Fibroblast of the aortic adventitia (primary cell): ENCODE measurements at places on chromosomes 11 and 22. TPM values are rescaled to one million over a fixed set of nuclear protein-coding genes. Genes with fewer than 3 reads are reported as not detected.
A peak's percentile ranks its signal among the peaks of the same experiment; 100 is the strongest.

Gene PLA2G3
- 0.08 and 0.09 TPM in 2 replicates for total RNA-seq

DNA sequence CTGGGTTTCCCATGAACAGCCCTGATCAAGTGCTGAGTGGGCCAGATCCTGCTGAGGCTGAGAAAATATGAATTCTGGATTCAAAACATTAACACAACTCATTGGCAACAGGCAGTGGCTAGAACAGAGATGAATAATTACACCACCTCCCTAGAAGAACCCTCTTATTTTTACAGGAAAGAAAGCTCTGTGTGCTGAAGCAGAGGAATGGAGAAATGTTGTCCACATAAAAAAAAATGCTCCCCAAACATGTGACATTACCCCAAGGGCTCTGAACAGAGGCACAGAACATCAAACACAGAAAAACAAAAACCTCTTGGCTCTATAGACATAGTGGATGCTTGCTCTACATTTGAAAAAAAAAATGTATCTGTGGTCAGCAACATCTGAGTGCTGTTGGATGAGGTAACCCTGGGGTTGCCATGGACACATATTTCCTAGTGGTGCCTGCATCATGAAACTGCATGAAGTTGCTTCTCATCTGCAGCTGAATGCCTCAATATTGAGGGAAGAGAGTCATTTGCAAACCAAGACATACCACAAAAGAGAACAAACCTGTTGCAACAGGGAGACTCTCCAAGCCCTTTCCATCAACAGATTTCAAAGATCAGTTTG is 98.8 kb downstream of the SNX19 start:
- DNase-seq = peak; percentile 74

GRCh38 chr11:24819863-24820434 is 323.1 kb downstream of the LUZP2 start:
- no peak for DNase-seq

Gene GCAT
- 13.1 and 16.2 TPM in 2 replicates for total RNA-seq

DNA sequence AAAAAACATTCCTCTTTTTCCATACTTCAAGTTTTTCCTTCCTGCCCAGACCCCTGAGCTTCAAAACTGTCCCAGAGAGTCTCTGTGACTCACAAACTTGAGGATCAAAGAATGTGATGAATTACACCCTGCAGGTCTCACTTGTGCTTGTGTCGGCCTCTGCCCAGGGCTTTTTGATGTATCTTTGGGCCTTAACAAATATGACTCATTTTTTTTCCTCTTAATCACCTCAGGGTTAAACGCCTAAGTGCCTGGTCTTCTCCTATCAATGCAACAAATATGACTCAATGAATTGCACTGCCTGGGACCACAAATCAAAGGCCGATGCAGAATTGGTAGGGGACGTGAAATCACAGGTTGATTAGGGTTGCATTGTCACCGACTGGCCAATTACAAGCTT is 267.7 kb downstream of the LARGE1 start:
- DNase-seq = no peak

Gene FOLR2
- not detected in 2 replicates for total RNA-seq

Gene RFPL1
- total RNA-seq = not detected in 2 replicates

- DNase-seq = no peak
Measured at GRCh38 chr22:45802054-45802453, 130.4 kb downstream of the ATXN10 start.

- DNase-seq = peak; percentile 49
Measured at GRCh38 chr11:6251990-6252473, 7.6 kb upstream of the CCKBR start.

Gene PAFAH1B2
- 161 and 328 TPM in 2 replicates for total RNA-seq

Gene SHISA8
- total RNA-seq = not detected in 2 replicates

GRCh38 chr22:47130883-47131631 is 368.6 kb downstream of the TBC1D22A start:
- DNase-seq = no peak

GRCh38 chr11:11533751-11534150 is 88.1 kb downstream of the GALNT18 start:
- no peak for DNase-seq

- DNase-seq = no peak
Measured at GRCh38 chr11:70071996-70072395, 6.1 kb upstream of the ANO1 start.

GRCh38 chr22:21052715-21053459 is 7.1 kb downstream of the LRRC74B start:
- DNase-seq = no peak

Gene FAT3
- 1.7 and 2.2 TPM in 2 replicates for total RNA-seq

DNA sequence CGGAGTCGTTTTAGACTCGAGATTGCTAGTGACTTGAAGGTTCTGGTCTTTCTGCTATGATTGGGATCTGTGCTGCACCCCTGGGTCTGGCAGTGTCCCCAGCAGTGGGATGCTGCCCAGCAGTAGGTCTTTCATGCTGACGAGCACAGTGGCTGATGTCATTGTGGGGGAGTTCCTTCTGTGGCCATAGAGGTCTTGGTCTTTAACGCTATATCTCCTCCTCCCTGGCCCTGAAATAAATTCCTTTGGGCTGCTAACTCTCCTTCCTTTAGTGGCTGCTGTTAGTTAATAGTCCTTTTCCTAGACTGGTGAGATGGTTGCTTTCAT is 136.3 kb downstream of the TEAD1 start:
- peak; percentile 64 for DNase-seq

- peak; percentile 50 for DNase-seq
Measured at GRCh38 chr11:2837096-2837601, 48.4 kb downstream of the CDKN1C start.

Gene TRIM6
- total RNA-seq = 4.7 and 5.3 TPM in 2 replicates

- DNase-seq = peak; percentile 58
Measured at GRCh38 chr11:2531277-2531986, 86.6 kb downstream of the KCNQ1 start.

GRCh38 chr11:75555079-75555811 is 6.8 kb upstream of the SERPINH1 start:
- DNase-seq = no peak

DNA sequence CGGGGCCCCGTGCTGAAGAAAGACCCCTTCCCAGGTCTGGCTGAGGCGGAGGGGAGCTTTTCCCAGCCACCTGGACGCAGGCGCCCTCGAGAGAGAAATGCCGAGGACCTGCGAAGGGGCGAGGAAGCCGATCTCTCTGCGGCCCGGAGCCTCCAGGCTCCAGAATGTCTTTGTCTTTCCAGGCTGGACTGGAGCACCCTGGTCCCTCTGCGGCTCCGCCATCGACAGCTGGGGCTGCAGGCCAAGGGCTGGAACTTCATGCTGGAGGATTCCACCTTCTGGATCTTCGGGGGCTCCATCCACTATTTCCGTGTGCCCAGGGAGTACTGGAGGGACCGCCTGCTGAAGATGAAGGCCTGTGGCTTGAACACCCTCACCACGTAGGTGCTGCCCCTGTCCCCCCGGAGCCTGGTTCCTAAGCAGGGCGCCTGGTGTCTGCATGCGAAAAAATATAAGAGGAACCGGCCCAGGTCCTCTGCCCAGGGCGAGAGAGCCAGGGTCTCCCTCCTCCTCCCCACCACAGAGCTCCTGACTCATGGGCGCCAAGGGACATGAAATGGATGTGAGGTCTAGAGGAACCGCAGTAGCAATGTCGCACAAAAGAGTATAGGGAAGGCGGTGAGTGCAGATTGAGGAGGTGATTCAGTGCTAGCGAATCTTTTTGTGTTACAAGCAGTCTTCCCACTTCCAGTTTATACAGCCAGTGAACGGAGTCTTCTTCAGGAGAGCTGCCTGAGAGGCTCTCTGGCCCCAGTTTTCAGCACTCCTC is 11.0 kb downstream of the GLB1L2 start:
- no peak for DNase-seq

DNA sequence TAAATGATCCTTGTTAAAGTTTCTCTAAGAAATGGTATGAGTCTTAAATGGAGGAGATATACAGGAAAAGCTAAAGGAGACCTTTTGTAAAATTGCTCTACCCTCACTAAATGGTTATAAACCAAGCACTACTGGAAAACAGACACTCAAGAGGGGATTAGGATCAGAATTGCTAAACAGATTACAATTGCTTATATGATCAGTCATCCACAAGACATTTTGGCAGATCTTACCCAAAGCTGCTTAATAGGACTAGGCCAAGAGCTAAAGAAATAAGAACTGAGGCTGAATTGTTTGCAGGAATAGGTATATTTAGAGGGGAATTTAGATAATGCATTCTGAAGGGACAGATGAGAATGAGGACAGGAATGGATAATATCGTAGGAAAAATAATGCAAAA is 9.5 kb downstream of the HARBI1 start:
- no peak for DNase-seq

Gene CCDC116
- 0.18 and 0.25 TPM in 2 replicates for total RNA-seq

Gene TIMP3
- 153 and 329 TPM in 2 replicates for total RNA-seq

- no peak for DNase-seq
Measured at GRCh38 chr11:34151916-34152845, 46.8 kb downstream of the NAT10 start.

Gene RPLP2
- total RNA-seq = 99.4 and 841 TPM in 2 replicates

Gene ATG16L2
- total RNA-seq = 9.1 and 12.4 TPM in 2 replicates

- DNase-seq = peak; percentile 94
Measured at GRCh38 chr11:34427186-34427805, 11.4 kb upstream of the CAT start.

Gene ACRV1
- not detected in 2 replicates for total RNA-seq

GRCh38 chr11:117087446-117087845 is 10.8 kb downstream of the SIK3 start:
- no peak for DNase-seq

DNA sequence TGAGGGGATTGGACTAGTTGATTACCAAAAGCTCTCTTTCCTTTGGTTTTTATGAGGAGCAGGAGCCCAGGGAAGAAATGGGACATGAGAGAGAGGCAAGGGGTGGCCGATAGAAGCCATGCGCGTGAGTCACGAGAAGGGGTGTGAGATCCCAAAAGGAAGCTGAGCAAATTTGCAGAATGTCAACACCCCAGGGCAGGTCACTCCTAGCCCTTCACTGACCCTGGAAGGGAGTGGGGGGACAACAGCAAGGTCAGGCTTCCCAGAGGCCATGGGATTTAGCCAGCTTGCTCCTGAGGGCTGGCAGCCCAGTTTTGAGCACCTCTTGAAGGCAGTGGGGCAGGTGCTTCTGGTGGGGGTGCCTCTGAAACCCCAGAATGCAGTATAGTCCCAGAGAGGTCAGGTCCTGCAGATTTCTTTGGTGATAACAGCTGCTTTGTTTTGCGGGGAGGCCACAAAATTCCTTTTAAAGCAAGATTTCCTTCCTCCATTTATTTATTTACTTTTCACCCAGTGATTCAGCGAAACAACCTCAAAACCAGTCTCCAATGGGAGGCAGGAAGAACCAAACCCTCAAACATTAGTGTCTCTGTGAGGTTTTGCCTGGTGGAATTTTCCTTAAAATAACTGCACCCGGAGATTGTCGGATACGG is 40.1 kb upstream of the TIMP3 start:
- no peak for DNase-seq
